H54 (cell line): ENCODE measurements at places on chromosomes 12 and 14.

DNA sequence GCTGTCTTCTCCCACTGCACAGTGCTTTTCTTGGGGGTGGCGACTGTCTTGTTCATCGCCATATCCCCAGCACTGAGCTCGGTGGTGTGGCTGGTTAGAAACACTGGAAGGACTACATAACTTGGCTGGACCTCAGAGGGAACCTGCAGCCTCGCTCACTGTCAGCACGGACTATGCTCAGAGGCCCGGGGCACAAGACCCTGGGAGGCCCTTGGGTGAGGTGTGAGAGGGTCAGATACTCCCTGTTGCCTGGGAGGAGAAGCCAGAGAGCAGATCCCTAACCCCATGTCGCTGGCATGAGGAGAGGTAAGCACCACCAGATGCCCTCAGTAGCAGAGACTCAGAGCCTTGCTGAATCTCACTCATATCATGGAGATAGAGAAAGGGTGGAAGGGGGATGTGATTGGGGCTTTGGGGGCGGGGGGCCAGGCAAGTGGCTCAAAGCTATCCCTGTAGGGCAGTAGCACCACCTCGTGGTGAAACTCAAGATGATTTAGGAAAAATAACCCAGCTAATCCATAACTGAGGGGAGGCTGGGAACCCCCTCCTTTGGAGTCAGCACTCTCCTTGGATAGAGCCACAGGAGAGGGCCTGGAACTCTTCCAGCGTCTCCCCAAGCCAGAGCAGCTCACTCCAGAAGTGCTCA is 18.7 kb upstream of the HDAC7 start:
- DNase-seq: peak; percentile 61

GRCh38 chr12:69529021-69529420 is 56.2 kb upstream of the CCT2 start:
- DNase-seq: no peak

DNA sequence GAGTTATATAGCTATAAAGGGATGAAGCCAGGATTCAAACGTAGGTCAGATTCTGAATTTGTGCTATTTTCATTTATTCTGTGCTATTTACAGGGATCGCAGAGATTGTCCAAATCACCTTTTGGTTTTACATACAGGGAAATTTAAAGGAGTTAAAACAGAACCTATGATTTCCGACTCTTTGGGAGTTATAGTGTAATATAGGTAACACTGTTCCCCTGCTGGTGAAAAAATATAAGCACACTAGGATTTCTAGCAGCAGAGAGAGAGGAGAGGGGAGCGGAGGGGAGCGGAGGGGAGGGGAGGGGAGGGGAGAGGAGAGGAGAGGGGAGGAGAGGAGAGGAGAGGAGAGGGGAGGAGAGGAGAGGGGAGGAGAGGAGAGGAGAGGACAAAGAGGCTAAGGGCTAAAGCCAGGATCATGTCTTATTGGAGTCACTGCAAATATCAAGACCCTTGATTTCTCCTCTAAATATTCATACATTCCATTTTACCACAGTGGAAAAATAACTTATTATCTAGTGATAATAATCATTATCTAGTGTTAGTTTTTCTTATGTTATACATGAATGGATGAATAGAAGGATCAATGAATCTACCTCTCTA is 46.2 kb upstream of the KCNH5 start:
- no peak for DNase-seq

DNA sequence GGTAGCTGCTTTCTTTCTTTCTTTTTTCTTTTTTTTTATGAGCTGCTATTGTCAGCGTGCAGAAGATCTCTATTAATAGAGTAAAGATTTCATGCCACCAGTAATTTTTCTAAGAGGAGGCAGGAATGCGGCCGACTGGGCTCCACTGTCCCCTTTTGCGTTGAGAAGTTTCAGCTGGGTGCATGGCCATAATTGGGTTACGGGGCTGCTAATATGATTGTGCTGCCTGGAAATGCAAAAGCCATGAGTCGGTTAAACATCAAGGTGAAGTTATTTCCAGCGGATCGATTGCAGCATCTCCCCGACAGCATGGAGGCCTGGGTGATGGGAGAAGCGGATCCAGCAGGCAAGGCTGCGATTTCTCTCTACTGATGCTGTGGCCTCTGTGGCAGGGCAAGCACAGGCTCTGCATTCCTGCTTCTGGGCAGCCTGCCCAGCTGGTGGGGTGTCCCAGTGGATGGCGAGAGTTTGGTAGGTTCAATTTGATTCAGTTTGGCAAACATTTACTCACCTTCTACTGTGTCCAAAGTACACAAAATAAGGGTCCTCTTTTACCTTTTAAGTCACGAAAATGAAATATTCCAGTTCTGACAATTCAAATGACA is 54.4 kb upstream of the PRMT8 start:
- no peak for DNase-seq

- DNase-seq: no peak
Measured at GRCh38 chr12:8628731-8629130, 16.1 kb upstream of the AICDA start.
